Femur (tissue), 1 donor: ENCODE measurements at places on chromosomes 12 and 14.

DNA sequence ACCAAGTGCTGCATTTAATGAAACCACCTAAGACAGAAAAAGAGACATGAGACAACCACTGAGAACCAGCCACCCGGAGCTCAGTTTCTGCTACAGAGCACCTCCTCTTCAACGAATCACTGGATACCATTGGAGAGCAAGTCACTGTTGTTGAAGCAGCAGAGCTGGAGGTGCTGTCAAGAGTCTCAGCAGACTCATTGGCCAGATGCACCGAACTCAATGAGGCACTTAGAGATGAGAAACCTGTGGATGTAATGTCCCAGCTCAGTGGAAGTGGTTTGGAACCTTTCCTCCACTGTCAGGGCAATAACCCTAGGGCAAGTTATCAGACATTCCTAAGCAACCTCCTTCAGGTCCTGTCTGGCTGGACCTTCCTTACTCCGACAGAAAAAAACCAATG lies 13.1 kb downstream of the NPC2 start:
- no peak for DNase-seq

GRCh38 chr12:55745361-55746173 lies 2.6 kb downstream of the GDF11 start:
- peak; percentile 67 for DNase-seq

- no peak for DNase-seq
Measured at GRCh38 chr14:32050878-32051277, 26.2 kb upstream of the ARHGAP5 start.

DNA sequence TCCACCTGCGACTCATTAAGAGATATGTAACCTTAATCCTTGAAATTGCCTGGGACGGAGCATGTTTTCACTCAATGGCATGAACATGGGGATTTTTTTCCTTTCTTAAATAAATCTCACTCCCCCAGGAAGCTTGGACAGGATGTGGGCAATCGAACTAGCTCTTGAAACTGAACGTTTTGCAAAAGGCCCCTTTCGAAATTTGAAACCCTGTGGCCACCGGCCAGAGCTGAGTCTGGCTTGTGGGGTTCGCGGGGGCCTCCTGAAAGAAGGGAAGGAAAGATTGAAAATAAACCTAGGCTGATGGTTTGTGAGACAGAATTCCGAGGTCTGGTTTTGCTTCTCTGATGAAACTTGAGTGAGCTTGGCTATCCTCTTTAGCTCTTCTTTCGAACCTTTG lies 101.4 kb upstream of the RTL1 start:
- DNase-seq: peak; percentile 86

DNA sequence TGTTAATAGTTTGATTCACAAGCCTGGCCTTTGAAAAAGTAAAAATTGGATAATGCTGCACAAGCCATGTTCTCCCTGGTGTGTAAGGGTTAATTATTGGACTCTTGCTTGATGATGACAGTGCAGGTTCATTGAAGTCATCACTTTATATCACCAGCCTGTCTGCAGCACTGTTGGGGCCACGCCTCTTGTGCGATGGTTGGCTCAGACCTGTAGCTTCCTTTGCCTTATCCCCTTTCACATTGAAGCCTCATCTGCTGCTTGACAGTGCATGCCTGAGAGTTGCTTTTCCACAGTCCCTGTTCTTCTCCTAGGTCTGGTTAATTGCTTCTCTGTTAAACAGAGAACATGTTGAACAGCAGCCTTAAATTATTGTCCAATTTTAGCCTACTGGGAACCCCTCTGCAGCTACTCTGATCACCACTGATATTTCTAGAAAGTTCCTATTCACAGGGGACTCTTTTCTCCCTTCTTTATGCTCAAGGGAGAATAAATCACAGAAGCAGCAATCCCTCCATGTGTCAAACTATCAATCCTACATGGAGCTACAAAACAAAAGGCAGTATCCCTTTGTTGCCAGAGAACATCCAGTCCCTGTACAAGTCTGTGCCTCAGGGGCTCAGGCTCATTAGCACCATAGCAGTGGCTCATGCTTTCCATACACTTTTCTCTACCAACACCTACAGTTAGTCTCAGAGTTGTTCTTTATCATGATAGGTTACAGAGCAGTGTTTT lies 322.1 kb downstream of the RGS6 start:
- DNase-seq: no peak

GRCh38 chr12:27573972-27574371 lies 50.0 kb downstream of the PPFIBP1 start:
- DNase-seq: no peak

DNA sequence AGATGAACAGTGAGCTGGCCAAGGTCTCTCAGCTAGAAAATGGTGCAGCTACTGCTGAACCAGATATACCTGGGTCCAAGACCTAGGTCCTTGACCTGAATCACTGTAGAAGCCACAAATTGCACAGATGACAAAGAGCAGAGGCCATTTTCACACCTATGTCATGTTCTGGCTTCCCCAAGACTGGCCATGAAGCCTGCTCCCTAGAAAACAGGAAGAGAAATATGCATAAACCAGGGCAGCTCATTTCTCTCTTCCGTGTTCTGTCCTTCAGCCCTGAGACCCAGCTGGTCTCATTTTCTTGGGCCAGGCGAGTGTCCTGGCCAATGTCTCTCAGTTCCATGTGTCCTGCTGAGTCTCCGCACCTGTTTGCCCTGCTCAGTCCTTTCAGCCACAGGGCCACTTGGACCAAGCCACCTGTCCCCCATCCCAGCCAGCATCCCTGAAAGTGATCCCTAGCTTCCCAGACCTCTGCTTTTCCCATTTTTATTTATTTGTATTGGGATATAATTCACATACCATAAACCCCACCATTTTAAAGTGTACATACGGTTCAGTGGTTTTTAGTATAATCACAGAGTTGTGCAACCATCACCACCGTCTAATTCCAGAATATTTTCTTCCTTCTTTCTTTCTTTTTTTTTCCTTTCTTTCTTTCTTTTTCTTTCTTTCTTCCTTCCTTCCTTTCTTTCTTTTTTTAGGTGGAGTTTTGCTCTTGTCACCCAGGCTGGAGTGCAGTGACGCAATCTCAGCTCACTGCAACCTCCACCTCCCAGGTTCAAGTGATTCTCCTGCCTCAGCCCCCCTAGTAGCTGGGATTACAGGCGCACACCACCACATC lies 27.0 kb downstream of the P2RX7 start:
- no peak for DNase-seq

DNA sequence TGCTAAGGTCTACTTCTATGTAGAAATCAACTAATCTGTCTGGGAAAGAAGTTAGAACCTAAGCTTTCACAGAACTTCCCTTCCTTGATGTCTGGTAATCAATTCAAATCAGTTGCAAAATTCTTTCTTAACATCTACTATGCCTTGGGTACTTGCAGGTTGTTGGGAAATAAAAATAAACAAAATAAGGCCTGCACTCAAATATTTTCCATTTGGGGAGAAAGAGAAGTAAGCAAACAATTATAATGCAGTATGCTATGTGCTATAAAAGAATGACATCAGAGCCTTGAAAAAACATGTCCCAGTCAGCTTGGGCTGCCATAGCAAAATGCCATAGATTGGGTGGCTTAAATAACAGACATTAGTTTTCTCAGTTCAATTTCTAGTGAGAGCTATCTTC lies 425.9 kb upstream of the DCN start:
- no peak for DNase-seq

DNA sequence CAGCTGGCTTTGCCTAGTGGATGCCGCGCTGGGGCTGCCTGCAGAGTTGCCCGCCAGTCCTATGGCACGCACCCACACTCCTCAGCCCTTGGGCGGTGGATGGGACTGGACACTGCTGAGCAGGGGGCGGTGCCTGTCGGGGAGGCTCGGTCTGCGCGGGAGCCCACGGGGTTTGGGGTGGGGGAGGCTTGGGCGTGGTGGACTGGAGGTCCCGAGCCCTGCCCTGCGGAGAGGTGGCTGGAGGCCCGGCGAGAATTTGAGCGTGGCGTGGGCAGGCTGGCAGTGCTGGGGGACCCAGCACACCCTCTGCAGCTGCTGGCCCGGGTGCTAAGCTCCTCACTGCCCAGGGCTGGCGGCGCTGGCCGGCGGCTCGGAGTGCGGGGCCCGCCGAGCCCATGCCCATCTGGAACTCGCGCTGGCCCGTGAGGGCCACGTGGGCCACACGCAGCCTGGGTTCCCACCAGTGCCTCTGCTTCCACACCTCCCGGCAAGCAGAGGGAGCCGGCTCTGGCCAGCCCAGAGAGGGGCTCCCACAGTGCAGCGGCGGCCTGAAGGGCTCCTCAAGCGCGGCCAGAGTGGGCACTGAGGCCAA lies 68.1 kb downstream of the ETNK1 start:
- DNase-seq: no peak

GRCh38 chr12:113072136-113072535 lies 15.6 kb downstream of the DTX1 start:
- DNase-seq: no peak
